Liver (tissue), 10 donors: ENCODE measurements at places on chromosomes 5 and 9. TPM values are rescaled to one million over a fixed set of nuclear protein-coding genes. Genes with fewer than 3 reads are reported as not detected.
A peak's percentile ranks its signal among the peaks of the same experiment; 100 is the strongest.

The CRB2 gene
- 1.7 TPM for total RNA-seq

The FBP1 gene
- 27.8 TPM for total RNA-seq

The FREM1 gene
- total RNA-seq: 4.7 TPM

The ANKRD20A1 gene
- 1.2 TPM for total RNA-seq

- H3K27me3 ChIP-seq: no peaks in the 10 kb centered on the region
- no peak overlapping the region for H3K27ac ChIP-seq
- no peak for DNase-seq
- peaks cover 15% of the 10 kb centered on the region for H3K4me1 ChIP-seq
- no peaks in the 10 kb centered on the region for H3K36me3 ChIP-seq
Measured at GRCh38 chr9:107755246-107755645, 265.7 kb upstream of the KLF4 start.

DNA sequence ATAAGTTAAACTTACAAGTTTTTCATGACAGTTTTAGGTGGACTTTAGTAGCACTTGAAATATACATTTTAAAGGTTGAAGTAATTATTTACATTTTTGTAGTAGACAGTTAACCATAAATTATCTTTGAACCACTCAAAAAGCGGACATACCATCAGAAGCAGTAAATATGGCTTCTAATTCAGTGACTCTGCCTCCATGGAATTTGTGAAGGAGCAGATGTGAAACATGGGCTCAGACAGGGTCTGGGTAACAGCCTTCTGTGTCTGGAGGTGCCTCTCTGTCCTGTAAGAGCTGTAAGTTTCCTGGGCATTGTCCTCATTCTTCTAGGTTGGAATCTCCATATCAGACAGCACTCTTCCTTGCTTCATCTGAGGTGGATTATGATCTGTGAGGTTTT, 12.4 kb downstream of the RLN2 start:
- no peak for DNase-seq
- H3K4me1 ChIP-seq: no peaks in the 10 kb centered on the region
- H3K36me3 ChIP-seq: no peaks in the 10 kb centered on the region
- no peak overlapping the region for H3K4me3 ChIP-seq
- H3K27ac ChIP-seq: no peak overlapping the region
- peaks cover 3% of the 10 kb centered on the region for H3K27me3 ChIP-seq

- no peak for DNase-seq
- no peak overlapping the region for H3K4me3 ChIP-seq
- peaks cover 23% of the 10 kb centered on the region for H3K36me3 ChIP-seq
- H3K27ac ChIP-seq: no peak overlapping the region
- no peaks in the 10 kb centered on the region for H3K4me1 ChIP-seq
- no peaks in the 10 kb centered on the region for H3K27me3 ChIP-seq
Measured at GRCh38 chr5:310941-311434, 10.5 kb upstream of the AHRR start.

GRCh38 chr5:149345147-149345891, at the start of gene GRPEL2:
GRPEL2 (plus strand) TSS chr5:149345499; CDS start chr5:149345540, 41 bp downstream.
- peak within 1 kb of the TSS; percentile 81 for H3K4me3 ChIP-seq
- H3K36me3 ChIP-seq: peaks cover 6% of the 10 kb centered on the region
- H3K27me3 ChIP-seq: no peaks in the 10 kb centered on the region
- peak; percentile 92 for DNase-seq

GRCh38 chr5:136332223-136333015, 32.9 kb downstream of the TRPC7 start:
- H3K27ac ChIP-seq: no peak overlapping the region
- no peaks in the 10 kb centered on the region for H3K27me3 ChIP-seq
- H3K4me1 ChIP-seq: no peaks in the 10 kb centered on the region
- no peak for DNase-seq

DNA sequence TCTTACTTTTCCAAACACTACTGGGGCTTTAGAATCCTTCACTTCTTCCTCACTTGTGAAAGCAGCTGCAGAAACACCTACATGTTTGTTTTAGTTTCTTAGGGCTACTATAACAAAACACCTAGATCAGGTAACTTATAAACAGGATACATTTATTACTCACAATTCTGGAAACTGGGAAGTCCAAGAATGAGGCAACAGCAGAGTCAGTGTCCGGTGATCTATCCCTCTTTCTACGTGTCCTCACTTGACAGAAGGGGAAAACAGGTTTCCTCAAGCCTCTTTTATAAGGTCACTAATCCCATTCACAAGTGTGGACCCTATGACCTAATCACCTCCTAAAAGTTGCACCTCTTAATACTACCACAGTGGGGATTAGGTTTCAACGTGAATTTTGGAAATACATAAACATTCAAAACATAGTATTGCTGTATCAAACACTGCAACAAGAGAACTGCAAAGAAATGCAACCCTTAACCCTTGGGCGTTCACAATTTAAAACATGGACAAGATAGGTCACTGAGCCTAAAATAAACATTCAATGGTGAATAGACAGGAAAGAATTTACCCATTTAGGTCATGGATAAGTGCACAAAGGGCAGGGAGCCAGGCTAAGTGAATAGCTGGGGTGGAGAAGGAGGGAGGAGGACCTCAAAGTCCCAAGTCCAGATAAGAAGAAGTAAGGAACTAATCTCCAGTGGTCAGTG, 104.3 kb downstream of the PIK3R1 start:
- H3K27me3 ChIP-seq: no peaks in the 10 kb centered on the region
- H3K4me1 ChIP-seq: no peaks in the 10 kb centered on the region
- H3K27ac ChIP-seq: no peak overlapping the region
- no peaks in the 10 kb centered on the region for H3K36me3 ChIP-seq
- H3K4me3 ChIP-seq: no peak overlapping the region

- no peak overlapping the region for H3K27ac ChIP-seq
- no peak for DNase-seq
- H3K27me3 ChIP-seq: no peaks in the 10 kb centered on the region
- H3K4me3 ChIP-seq: no peak overlapping the region
- no peaks in the 10 kb centered on the region for H3K4me1 ChIP-seq
- no peaks in the 10 kb centered on the region for H3K36me3 ChIP-seq
Measured at GRCh38 chr5:175257847-175258194, 186.2 kb downstream of the DRD1 start.

DNA sequence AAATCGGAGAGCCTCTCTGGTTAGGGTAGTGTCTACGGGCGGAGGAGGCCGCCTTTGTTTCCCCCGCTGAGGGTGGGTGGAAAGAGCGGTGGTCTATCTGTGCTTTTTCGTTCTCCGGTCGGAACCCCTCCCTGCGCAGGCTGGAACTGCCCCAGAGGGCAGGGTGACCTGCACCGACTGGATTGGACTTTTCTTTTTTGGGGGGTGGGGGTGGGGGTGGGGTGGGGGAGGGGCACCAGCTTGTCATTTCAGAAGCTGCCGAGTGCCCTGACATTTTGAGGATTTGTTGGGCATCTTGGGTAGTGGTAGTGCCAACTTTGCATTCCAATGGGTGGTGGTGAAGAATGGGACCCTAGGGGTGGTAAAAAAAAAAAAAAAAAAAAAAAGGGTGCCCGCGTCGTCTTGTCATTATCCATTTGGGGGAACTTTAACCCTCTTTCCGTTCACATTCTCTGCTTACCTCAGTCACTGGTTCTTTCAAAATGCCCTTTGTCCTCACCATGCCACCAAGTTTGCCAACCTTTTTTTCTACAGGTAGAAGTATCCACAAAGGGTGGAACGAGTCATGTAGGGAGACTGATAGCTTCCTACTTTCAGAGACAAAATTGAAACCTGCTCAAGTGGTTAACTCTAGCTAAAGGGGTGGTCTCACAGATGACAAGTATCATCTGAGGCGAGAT, 1.3 kb downstream of the UBE2R2 start:
- H3K4me3 ChIP-seq: peak overlapping the region; percentile 97
- no peaks in the 10 kb centered on the region for H3K36me3 ChIP-seq
- H3K27ac ChIP-seq: peak overlapping the region; percentile 94
